ENCODE measurements at places on chromosomes 6 and 20.

- DNase-seq, result no peak
Observed at GRCh38 chr20:57034001-57034400, 232.4 kb downstream of the BMP7 start.

- no peak for DNase-seq
Observed at GRCh38 chr20:43345676-43346075, 112.0 kb upstream of the SRSF6 start.

GRCh38 chr20:21214431-21214830 is 88.5 kb downstream of the KIZ start:
- DNase-seq, result no peak

DNA sequence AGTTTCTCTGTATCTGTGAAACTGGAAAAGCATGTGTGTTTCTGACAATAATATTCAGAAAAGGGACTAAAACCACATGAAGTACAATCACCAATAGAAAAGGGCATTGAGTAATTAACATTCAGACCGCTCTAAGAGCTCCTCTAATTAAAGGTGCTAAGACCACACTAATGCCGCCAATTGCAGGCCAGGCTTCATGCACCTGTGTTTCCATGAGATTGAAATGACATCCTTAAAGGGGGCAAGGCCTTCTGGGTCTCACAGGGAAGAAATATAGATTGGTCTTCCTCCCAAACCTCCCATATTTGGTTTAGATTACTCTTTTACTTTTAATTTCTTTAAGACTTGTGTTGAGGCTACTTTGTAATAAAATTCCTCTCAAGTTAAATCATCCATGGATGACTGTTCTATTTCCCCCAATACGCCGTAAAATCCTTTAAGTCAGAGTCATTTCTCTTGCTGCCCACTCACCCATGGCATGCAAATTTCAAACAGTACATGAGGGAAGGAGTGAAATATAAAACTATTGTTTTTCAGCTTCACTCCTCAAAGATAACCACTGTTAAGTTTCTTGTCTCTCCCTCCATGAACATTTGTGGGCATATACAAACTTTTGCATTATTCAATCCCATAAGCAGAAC is 110.6 kb downstream of the UBE3D start:
- no peak for DNase-seq

DNA sequence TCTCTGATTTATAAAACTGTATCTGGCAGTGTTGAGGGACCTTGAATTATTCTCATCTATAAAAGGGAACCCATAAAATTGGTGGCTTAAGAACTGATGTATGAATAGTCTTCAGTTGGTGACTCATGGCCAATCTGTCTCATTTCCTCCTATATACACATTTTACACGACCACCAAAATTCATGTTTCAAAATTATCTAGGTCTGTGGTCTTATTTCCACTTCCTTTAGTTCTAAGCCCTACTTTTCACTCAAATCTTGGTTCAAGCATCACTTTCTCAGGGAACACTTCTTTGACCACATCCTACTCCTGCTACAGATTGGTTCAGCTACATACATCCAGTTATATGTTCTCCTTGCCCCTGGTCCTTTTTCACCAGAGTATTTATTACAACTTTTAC is 18.6 kb upstream of the ENPP1 start:
- DNase-seq, result no peak
